ENCODE measurements at places on chromosomes 5 and 9.
A peak's percentile ranks its signal among the peaks of the same experiment; 100 is the strongest.

- no peak for DNase-seq
These were observed 4.8 kb downstream of the FAM78A start for GRCh38 chr9:131271506-131271931.

DNA sequence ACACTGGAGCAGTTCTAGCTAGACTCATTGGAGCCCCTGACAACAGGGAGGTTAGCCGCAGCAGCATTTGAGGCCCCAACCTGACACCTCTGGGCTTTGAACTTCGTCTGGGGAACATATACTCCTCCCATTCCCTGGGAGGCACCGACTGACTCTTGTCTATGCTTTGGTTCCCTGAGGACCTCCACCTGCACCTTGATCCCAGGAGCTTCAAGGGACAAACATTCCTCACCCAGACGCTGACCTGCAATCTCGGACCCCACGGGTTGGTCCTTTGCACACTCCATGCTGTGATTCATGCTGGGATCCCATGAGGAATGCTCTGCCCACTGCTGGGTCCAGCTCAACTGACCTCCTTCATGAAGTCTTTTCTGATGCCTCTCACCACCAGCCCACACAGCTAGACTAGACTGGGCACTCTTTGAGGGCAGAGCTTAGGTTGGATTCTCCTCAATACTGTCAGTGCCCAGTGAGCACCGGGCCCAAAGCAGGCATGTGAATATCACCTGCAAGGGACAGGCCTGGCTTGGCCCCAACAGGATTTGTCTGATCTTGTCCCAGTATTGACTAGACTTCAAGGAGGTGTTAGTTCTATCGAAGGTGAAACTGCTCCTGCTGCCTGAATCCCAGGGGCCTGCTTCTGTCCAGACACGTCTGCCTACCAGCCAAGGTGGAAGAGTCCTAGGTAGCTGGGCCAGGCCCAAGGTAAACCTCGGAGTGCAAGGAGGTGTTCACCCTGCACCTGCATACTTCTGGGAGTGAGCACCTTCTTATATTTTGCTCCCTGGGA lies 51.8 kb upstream of the ZBTB43 start:
- DNase-seq = peak; percentile 41

GRCh38 chr9:20197976-20198685 lies 409.3 kb upstream of the SLC24A2 start:
- peak; percentile 79 for DNase-seq

- no peak for DNase-seq
These were observed 101.0 kb downstream of the FAM114A2 start for GRCh38 chr5:153937661-153938060.

GRCh38 chr9:99004717-99005460 lies 61.2 kb downstream of the COL15A1 start:
- DNase-seq = no peak

- no peak for DNase-seq
These were observed 47.9 kb upstream of the MYO10 start for GRCh38 chr5:16983972-16984371.

DNA sequence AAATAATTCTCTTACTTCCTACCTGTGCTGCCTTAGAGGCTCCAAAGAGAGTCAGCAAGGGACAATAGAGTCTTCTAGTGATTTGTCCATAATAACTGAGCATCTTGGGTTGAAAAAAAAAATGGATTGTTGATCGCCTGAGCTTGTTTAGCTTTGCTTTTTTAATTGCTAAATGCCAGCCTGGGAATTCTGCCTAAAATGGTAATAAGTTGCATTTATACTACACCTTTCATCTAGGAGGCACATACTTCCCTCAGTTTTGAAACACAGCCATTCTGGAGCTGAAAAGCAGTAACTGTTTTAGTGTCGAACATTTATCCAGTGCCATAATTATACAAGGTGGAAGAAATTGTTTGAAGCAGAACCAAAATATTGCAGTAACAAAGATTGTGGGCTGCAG lies 421.3 kb downstream of the CAAP1 start:
- no peak for DNase-seq

Data from large intestine (tissue), 12 donors.